Fibroblast of villous mesenchyme (primary cell): ENCODE measurements at places on chromosomes 11 and 22. TPM values are rescaled to one million over a fixed set of nuclear protein-coding genes. Genes with fewer than 3 reads are reported as not detected.
A peak's percentile ranks its signal among the peaks of the same experiment; 100 is the strongest.

B3GAT1 gene
- total RNA-seq = not detected in 2 replicates

- DNase-seq = no peak
Observed at GRCh38 chr11:60455531-60456042, at the start of gene MS4A1. MS4A1 (plus strand) TSS chr11:60455847; CDS start chr11:60462375, 6,528 bp downstream.

GRCh38 chr11:33970984-33971466, 79.1 kb upstream of the LMO2 start:
- peak; percentile 54 for DNase-seq

GAB4 gene
- total RNA-seq = not detected in 2 replicates

DNA sequence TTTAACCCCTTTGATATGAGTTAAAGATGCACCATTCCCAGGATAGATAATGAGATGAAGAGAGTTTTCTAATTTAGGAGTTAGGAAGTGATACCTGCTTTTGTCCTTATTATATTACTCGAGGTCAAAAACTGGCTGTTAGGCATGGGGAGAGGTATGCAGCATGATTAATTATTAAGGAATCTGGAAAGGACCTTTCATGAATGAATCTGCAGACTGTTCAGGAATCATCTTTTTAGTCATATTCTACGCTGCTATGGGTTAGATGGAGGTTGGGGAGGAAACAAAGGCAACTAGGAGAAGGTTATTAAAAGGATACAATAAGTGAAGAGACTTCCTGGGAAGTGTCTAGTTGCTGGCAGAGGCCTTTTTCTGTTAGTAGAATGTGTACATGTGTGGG, 492.4 kb upstream of the CCDC90B start:
- no peak for DNase-seq
